ENCODE measurements at places on chromosomes 13 and 19. TPM values are rescaled to one million over a fixed set of nuclear protein-coding genes. Genes with fewer than 3 reads are reported as not detected.

HAUS8 gene
- 18.2 TPM for total RNA-seq

APOC4 gene
- not detected for total RNA-seq

SMIM17 gene
- total RNA-seq = 0.28 TPM

TINCR gene
- 2.3 TPM for total RNA-seq

PSG1 gene
- not detected for total RNA-seq

LGI4 gene
- total RNA-seq = 0.18 TPM

HSPBP1 gene
- total RNA-seq = 84.2 TPM

DNA sequence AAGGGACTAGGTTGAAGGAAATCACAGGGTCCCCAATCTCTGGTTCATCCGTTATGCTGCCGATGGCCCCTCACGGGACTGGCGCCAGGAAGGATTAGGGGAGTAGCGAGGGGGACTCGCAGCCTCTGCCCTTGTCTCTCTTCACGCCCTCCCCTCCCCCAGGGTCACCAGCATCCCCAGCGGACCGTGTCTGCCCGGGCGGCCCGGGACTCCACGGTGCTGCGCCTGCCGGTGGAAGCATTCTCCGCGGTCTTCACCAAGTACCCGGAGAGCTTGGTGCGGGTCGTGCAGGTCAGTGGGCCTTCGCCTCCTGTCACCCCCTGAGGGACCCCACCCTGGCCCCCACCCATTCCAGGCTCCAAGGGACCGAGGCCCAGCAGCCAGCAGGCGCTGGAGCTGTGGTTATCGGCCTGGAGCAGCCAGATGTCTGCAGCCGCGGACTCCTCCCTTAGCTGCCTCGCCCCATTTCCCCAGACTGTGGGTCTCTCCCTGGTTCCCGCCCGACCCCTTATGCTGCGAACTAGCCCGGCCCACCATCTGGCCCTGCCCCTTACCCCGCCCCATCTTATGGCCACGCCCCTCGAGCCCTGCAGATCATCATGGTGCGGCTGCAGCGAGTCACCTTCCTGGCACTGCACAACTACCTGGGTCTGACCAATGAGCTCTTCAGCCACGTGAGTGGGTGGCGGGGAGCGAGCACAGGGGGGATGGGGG lies 5.4 kb downstream of the PNPLA6 start:
- no peaks in the 10 kb centered on the region for H3K27me3 ChIP-seq
- H3K36me3 ChIP-seq = peaks cover 4% of the 10 kb centered on the region
- DNase-seq = no peak
- H3K4me1 ChIP-seq = no peaks in the 10 kb centered on the region
- H3K4me3 ChIP-seq = no peak overlapping the region

DNA sequence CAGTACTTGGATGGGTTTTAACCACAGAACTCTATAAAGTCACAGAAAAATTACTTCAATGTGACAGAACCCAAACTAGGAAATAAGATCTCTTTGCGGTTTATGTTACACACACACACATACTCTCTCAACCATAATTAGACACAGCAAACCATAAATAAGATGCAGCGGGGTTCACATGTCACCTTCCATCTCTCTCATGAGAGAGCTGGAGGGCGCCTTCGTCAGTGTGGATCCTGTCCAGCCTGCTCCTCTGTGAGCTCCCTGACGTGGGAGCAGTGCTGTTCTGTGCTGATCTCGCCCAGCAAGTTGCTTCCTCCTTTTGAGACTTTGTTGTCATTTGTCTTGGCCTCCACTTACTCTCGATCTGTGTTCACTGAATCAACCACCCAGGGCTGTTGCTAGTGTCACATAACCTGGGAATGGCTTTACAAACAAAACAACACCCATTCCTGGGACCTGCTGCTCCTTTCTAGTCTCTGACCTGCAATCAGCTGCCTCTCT lies 204.9 kb upstream of the KL start:
- H3K4me3 ChIP-seq = no peak overlapping the region
- H3K4me1 ChIP-seq = no peaks in the 10 kb centered on the region
- no peaks in the 10 kb centered on the region for H3K27me3 ChIP-seq
- no peaks in the 10 kb centered on the region for H3K36me3 ChIP-seq
- no peak overlapping the region for H3K27ac ChIP-seq
- DNase-seq = no peak

- H3K4me3 ChIP-seq = no peak overlapping the region
- no peaks in the 10 kb centered on the region for H3K27me3 ChIP-seq
- no peaks in the 10 kb centered on the region for H3K4me1 ChIP-seq
- H3K36me3 ChIP-seq = no peaks in the 10 kb centered on the region
- no peak overlapping the region for H3K27ac ChIP-seq
Measured at GRCh38 chr13:113080361-113080831, 25.2 kb upstream of the F7 start.

- DNase-seq = peak; percentile 32
- no peak overlapping the region for H3K4me3 ChIP-seq
- no peaks in the 10 kb centered on the region for H3K36me3 ChIP-seq
Measured at GRCh38 chr13:40069173-40070044, 413.9 kb downstream of the COG6 start.

DNA sequence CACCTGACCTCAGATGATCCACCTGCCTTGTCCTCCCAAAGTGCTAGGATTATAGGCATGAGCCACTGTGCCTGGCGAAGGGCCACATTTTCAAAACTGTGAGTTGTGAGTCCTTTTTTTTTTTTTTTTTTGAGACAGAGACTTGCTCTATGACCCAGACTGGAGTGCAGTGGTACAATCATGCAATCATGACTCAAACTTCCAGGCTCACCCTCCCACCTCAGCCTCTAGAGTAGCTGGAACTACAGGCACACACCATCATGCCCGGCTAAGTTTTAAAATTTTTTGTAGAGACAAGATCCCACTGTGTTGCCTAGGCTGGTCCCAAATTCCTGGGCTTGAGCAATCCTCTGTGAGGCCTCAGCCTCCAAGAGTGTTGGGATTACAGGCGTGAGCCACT lies 3.8 kb upstream of the MYPOP start:
- peaks cover 2% of the 10 kb centered on the region for H3K36me3 ChIP-seq
- no peak for DNase-seq

DNA sequence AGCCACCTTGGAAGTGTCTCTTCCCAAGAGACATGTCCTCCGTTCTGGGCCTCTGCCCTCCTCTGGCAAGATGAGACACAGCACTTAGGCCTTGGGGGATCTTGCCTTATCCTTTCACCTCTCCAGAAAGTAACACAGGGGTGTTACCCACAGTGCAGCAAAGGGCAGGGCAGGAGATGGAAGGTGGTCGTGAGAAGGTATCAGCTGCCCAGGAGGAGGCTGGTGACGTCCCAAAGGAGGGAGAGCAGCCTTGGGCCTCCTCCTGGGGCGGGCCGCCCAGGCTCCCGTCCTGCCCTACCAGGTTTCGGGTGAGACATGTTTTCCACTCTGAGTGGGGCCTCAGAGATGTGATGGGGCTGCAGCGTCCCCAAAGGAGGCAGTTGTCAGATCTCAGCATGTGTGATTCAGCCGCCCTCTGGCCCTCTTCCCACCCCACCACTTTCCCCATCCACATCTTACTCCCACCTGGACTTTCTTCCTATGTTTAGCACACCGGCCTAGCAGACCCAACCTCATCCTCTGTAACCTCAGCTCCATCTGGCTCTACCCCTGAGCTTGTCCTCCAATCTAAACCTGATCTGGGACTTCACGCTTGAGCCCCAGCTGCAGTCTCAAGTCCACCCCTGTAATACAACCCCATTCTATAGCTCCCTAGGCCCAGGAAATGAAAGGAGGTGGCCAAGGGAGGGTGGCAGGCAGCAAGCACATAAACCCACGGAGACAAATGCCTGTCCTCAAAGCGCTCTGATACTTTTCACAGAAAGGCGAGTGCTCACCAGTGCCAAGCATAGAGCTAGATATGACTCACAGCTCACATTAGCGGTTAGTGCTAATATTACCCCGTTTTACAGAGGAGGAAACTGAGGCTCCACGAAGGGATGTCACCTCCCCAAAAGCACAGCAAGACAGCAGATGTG lies 9.3 kb downstream of the POU2F2 start:
- H3K36me3 ChIP-seq = no peaks in the 10 kb centered on the region
- no peak overlapping the region for H3K27ac ChIP-seq
- H3K4me1 ChIP-seq = no peaks in the 10 kb centered on the region
- H3K4me3 ChIP-seq = no peak overlapping the region

GRCh38 chr19:5587071-5587455 lies 19.3 kb upstream of the TINCR start:
- no peaks in the 10 kb centered on the region for H3K4me1 ChIP-seq
- H3K36me3 ChIP-seq = peaks cover 6% of the 10 kb centered on the region
- H3K27ac ChIP-seq = no peak overlapping the region
- H3K4me3 ChIP-seq = no peak overlapping the region

DNA sequence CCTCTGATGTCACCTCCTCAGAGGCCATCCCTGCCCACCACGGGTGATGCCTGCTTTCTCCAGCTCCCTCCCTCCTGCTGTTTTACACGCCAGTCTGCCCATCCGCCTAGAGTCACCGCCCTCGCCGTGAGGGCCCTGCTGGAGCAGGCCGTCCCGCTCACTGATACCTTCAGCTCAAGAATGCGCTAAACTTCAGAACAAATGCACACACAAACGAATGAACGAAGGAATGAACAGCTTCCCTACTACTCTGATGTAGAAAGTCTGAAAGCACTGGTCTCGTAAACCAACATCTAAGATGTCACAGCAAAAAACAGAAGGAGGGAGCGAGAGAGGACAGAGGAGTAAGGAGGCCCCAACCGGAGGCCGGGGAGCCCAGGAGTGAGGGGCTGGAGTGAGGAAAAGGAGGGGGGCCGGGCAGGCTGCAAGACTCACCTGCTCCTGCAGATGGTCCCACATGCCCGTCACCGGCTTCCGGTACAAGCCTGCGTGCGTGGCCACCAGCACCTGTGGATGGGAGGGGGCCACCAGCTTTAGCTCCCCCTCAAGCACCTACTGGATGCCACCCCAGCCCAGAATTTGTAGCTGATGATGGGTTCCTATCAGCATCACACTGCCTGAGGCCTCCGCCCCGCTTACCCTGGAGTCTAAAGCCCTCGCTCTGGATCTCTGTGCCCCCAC lies 4.0 kb downstream of the PNKP start:
- H3K27me3 ChIP-seq = no peaks in the 10 kb centered on the region
- H3K4me1 ChIP-seq = peaks cover 36% of the 10 kb centered on the region
- H3K27ac ChIP-seq = peak overlapping the region; percentile 39
- no peak for DNase-seq
- H3K36me3 ChIP-seq = no peaks in the 10 kb centered on the region

GRCh38 chr13:74751739-74752138 lies 617.5 kb upstream of the KLF12 start:
- H3K27me3 ChIP-seq = no peaks in the 10 kb centered on the region
- no peak overlapping the region for H3K4me3 ChIP-seq
- H3K27ac ChIP-seq = no peak overlapping the region
- H3K4me1 ChIP-seq = no peaks in the 10 kb centered on the region
- DNase-seq = no peak

- no peak for DNase-seq
- H3K36me3 ChIP-seq = no peaks in the 10 kb centered on the region
- H3K27ac ChIP-seq = no peak overlapping the region
- H3K4me1 ChIP-seq = no peaks in the 10 kb centered on the region
Measured at GRCh38 chr13:106104281-106104901, 431.1 kb downstream of the EFNB2 start.

GRCh38 chr13:64723724-64724123 lies 2506.4 kb downstream of the PCDH9 start:
- peak overlapping the region; percentile 88 for H3K27ac ChIP-seq
- no peaks in the 10 kb centered on the region for H3K36me3 ChIP-seq
- peak; percentile 81 for DNase-seq
- 0 out of 2 replicates have a peak overlapping the region, but pooled peaks have one; percentile 3 for H3K4me3 ChIP-seq
- no peaks in the 10 kb centered on the region for H3K4me1 ChIP-seq

GRCh38 chr13:33257841-33258807 lies 27.4 kb downstream of the STARD13 start:
- no peak for DNase-seq
- no peaks in the 10 kb centered on the region for H3K36me3 ChIP-seq
- H3K27ac ChIP-seq = no peak overlapping the region
- H3K4me1 ChIP-seq = peaks cover 7% of the 10 kb centered on the region
- no peaks in the 10 kb centered on the region for H3K27me3 ChIP-seq

DNA sequence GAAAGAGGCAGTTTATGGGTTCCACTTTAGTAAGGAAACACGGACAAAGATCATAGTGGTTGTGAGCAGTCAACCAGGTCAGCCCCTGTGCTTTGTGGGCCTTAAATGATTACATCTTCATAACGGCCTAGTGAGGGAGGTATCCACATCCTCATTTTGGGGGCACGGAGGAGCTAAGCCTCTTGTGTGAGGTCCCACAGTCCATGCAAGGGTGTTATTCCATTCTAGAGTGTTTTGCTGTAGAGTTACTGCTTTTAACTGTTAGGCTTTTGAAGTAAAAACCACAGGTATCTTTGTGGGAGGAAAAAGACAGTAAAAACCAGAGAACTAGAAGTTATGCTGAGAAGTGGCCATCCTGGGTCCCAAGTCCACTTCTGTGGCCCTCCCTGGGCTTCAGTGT lies 4.0 kb downstream of the NOP53 start:
- H3K27ac ChIP-seq = no peak overlapping the region
- H3K4me3 ChIP-seq = no peak overlapping the region
- H3K27me3 ChIP-seq = no peaks in the 10 kb centered on the region

DNA sequence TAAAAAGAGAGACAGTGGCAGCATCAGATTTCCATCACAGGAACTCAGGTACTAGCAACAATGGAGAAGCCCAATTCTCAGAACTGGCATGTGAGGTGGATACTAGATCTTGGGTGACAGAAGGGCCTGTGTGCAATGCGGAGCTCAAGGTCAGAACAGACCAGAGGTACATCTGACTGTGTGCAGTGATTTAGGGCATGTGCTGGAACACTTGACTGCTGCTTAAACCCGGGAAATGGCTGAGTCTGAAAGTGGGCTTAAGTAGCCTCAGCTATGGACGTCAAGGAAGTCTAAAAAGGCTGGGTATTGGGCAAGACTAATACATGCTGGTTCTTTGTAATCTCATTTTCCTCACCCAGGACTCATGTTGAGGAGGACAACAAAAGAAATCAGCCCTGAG lies 182.2 kb downstream of the LACC1 start:
- H3K27ac ChIP-seq = no peak overlapping the region
- no peak overlapping the region for H3K4me3 ChIP-seq
- no peaks in the 10 kb centered on the region for H3K27me3 ChIP-seq
- no peaks in the 10 kb centered on the region for H3K4me1 ChIP-seq
- no peaks in the 10 kb centered on the region for H3K36me3 ChIP-seq

- no peaks in the 10 kb centered on the region for H3K4me1 ChIP-seq
- no peak for DNase-seq
- no peak overlapping the region for H3K27ac ChIP-seq
Measured at GRCh38 chr13:37134411-37135041, 29.1 kb upstream of the CSNK1A1L start.

- no peak overlapping the region for H3K27ac ChIP-seq
- H3K4me3 ChIP-seq = no peak overlapping the region
- no peak for DNase-seq
- no peaks in the 10 kb centered on the region for H3K36me3 ChIP-seq
- peaks cover 2% of the 10 kb centered on the region for H3K27me3 ChIP-seq
Measured at GRCh38 chr13:23966691-23967615, 69.7 kb upstream of the C1QTNF9B start.

DNA sequence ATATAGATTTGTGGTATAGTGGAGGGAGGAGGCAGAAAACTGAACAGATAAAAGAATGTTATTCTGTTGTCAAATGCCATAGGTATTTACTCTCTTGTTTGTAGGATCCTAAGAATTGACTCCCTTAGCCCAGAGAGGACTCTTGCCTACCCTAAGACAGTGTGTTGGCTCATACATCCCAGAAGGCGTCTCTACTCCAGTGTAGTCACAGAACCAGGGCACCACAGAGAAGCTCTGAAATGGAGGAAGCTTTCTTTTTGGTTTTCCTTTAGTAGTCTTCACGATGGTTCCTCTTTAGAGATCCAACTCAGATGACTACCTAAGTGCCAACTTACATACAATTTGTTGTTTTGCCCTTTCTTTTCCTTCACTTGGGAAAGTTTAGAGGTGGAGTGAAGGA lies 14.0 kb downstream of the GPR183 start:
- H3K36me3 ChIP-seq = no peaks in the 10 kb centered on the region
- no peak overlapping the region for H3K27ac ChIP-seq
- H3K4me3 ChIP-seq = no peak overlapping the region
- no peaks in the 10 kb centered on the region for H3K4me1 ChIP-seq
- H3K27me3 ChIP-seq = no peaks in the 10 kb centered on the region
- DNase-seq = no peak
